ENCODE measurements at places on chromosomes 5 and 9. TPM values are rescaled to one million over a fixed set of nuclear protein-coding genes. Genes with fewer than 3 reads are reported as not detected.

Gene GKAP1
- total RNA-seq, result 3.8 TPM

Gene IL7R
- total RNA-seq, result 273 TPM

Gene PIP5K1B
- total RNA-seq, result 1.5 TPM

Gene F2RL2
- total RNA-seq, result not detected

Gene SEC16A
- total RNA-seq, result 56.1 TPM

Gene NINJ1
- total RNA-seq, result 37.4 TPM

Gene MZB1
- 48.1 TPM for total RNA-seq

Gene SPINK6
- not detected for total RNA-seq

Gene ELAVL2
- total RNA-seq, result not detected

Gene PCDHGC4
- total RNA-seq, result not detected

Gene KCNMB1
- total RNA-seq, result not detected

Gene SLC6A3
- not detected for total RNA-seq

Gene TRIP13
- 28.8 TPM for total RNA-seq

Gene SURF2
- total RNA-seq, result 10.2 TPM

Gene PTPA
- total RNA-seq, result 97.7 TPM

Gene CCDC171
- 2.5 TPM for total RNA-seq

Gene PCDHGB4
- total RNA-seq, result not detected

Gene MEGF10
- total RNA-seq, result not detected

Gene RLN2
- total RNA-seq, result 3.6 TPM

Gene FBXL7
- not detected for total RNA-seq

Gene FOXD4L4
- not detected for total RNA-seq

Gene FAM221B
- total RNA-seq, result not detected

Gene CARTPT
- total RNA-seq, result not detected

Gene GBA2
- total RNA-seq, result 45.8 TPM

Gene CBY3
- total RNA-seq, result not detected

Gene CD74
- 1,158 TPM for total RNA-seq

Gene SLCO6A1
- not detected for total RNA-seq

Gene PCDHA9
- total RNA-seq, result not detected
